ENCODE measurements at places on chromosomes 6 and 20.

- DNase-seq, result no peak
Observed at GRCh38 chr6:39821046-39821740, 29.0 kb downstream of the DAAM2 start.

DNA sequence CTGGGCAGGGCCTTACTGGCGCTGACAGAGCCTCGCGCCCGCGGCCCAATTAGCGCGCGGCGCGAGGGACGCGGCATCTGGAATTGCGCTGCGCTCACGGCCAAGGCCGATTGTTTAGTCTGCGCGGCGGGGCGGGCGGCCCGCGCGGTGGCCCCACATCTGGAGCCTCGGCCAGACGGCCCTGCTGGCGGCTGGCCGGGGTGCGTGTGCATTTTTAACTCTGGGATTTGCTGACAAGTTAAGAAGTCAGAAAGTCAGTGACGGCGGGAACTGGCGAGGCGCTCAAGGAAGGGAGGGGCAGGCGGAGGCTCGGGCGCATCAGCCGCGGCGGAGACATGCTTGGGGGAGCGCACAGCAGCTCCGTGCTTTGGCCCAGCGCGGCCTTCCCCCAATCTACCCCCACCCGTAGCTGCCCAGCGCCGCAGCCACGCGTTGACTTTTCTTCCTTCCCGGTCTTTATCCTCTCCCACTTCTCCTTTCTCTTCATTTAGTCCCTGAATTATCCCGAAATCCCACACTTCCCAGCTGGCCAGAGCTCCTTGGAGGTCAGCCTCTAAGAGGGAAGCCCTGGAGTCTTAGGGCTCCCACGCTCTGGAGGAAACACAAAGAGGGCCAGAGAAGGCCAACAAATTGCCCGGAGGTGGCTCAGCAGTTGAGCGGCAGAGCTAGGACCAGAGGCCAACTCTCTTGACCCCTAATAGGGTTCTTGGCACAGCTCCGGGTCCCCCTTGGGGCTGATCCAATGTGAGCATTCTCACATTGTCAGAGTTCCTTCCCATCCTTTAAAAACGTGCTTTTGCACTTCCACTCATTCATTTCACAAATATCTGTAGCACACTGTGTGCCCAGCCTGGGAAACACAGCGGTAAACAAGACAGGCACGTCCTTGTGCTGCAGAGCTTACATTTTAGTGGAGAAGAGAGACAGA, 40.8 kb upstream of the FOXP4 start:
- DNase-seq, result peak; percentile 52

DNA sequence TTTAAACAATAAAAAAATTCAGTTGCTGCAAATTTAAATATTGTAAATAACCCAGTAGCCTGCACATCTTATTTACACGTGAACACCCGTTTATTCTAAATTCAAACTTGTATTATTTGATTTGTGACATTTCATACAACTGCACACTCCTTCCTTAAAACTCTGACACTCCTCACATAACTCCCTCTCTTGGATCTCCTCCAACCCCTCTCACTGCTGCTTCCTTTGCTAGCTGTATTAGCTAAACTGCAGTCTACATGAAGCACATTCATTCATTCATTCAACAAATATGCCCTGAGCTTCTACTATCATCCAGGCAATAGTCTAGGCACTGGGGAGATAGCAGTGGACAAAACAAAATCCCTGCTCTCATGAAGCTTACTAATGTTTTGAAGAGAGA, 47.0 kb downstream of the FBXL4 start:
- DNase-seq, result no peak

- DNase-seq, result no peak
Observed at GRCh38 chr6:46882645-46883044, 39.1 kb downstream of the ADGRF5 start.

DNA sequence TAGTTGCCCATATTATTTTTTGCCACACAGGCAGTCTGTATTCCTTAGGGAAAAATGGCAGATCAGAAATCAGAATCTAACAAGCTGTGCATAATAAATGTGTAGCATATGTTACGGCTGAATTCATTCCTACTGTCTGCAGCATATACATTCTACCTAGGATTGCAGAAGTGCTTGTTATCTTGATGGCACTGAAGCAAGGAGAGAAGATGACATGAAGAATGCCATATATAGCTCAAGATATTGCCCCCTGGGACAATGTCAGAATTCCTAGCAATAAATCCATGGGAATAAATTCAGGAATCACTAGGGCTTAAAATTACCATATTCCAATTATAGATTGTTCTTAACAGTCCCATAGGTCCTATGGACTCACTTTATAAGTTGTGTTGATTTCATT, 293.0 kb upstream of the CNR1 start:
- DNase-seq, result no peak

DNA sequence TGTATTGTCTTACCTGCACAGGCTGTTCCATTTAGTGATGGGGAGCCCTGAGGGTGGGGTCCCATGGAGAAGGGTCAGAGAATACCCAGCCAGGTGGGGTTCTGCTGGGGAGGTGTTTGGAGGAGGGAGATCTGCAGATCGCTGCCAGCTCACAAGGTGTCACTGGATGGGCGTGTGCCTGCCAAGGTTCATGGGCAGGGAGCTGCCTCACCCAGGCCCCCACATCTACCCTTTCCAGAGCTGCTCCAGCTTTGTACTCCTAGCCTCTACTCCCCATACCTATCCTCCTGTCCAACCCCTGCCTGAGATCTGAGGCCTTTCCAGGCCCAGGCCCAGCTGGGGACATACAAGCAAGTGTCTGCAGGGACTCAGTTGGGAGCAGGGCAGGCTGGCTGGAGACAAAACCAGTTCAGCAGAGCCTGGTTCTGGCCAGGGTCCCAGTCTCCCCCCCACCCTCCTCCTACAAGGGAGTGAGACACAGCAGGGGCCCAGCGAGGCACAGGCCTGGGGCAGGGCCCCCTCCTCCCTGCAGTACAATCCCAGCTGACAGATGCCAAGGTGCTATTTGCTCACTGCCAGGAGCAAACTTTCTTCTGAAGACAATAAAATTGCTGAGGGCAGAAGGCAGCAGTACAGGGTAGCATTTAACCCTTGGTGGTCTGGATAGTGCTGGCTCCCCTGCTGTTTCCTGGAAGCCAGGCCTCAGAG, 19.7 kb downstream of the SPDEF start:
- DNase-seq, result no peak

DNA sequence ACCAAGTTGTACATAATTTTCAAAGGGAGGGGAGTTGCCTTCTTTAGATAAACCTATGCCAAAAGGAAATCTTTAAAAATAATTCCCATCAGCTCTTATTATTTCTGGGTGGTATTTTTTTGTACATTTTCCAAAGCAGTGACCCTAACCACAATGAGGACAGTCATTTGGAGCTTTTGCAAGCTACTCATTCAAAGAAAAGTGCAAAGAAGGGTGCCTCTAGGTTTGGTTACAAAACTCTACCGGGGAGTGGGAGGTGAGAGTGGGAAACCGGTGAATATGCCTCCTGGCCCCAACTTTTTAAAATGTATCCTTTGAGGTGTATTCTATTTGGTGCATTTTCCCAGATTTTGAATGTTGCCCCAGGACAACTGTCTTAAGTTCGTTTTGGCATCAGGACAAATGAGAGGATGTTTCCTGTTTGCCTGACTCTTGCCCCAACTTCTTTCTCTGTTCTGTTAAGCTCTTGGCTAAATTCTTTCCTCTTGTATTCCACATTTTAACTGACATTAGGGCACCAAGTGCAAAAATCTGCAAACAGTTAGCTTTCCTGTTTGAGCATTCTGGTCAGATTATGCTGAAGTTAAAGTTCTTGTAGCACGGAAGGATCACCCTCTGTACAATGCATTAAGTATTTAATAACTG, 78.9 kb downstream of the SLX4IP start:
- DNase-seq, result no peak

DNA sequence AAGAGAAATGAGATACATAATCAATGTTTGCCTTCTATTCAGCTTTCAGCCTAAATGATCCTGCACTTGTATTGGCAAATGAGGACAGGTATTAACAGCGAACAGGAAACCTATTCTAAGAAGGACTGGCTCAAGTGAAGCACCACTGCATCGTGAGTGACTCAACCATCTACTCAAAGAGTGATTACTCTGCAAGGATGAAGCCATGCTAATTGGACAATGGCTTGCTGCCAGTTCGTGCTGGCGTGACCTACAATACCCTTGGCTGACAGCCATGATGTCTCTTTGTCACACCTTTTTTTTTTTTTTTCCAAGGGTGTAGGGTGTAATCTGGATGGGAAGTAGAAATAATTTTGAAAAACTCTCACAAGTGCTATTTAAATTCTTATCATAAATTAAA, 104.9 kb downstream of the GJA10 start:
- peak; percentile 23 for DNase-seq

DNA sequence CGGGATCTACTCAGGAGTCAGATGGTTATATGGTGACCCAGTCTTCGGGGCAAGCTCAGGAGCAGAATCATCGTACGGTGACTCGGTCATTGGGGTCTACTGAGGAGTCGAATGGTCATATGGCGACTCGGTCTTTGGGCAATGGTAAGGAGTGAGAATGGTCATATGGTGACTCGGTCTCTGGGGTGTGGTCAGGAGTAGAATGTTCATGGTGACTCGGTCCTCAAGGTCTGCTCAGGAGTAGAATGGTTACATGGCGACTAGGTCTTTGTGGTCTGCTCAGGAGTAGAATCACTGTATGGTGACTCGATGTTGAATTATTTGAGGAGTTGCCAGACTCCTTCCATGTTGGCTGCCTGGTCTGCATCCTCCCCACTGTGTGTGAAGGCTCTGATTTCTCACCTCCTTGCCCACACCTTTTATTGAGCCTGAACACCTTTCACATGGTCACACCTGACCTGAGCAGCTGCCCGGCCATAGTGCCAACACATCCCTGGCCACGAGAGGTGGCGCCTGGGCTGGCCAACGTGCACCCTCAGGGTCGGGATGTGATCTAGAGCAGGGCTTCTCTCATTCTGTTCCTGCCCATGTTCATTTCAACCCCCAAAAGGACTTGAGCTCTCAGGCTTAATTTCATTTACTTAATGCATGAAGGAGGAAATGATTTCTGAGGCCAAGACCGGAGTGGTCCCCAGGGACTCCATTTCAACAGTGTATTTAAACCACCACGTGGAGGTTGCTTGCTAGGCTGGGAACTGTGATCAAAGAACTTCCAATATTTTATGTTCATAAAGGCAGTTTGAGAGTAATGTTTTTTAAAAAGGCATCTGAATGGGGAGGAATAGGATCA, 119.5 kb downstream of the PHACTR3 start:
- DNase-seq, result no peak
